ENCODE measurements at places on chromosomes 2 and 18. TPM values are rescaled to one million over a fixed set of nuclear protein-coding genes. Genes with fewer than 3 reads are reported as not detected.
A peak's percentile ranks its signal among the peaks of the same experiment; 100 is the strongest.

POMC gene
- not detected for total RNA-seq

ASXL3 gene
- 8.2 TPM for total RNA-seq

- peaks cover 3% of the 10 kb centered on the region for H3K4me1 ChIP-seq
- H3K4me3 ChIP-seq, result no peak overlapping the region
- H3K27me3 ChIP-seq, result peaks cover 5% of the 10 kb centered on the region
- DNase-seq, result peak; percentile 36
- H3K36me3 ChIP-seq, result no peaks in the 10 kb centered on the region
Measured at GRCh38 chr2:119476301-119477112, 44.9 kb downstream of the TMEM37 start.

DNA sequence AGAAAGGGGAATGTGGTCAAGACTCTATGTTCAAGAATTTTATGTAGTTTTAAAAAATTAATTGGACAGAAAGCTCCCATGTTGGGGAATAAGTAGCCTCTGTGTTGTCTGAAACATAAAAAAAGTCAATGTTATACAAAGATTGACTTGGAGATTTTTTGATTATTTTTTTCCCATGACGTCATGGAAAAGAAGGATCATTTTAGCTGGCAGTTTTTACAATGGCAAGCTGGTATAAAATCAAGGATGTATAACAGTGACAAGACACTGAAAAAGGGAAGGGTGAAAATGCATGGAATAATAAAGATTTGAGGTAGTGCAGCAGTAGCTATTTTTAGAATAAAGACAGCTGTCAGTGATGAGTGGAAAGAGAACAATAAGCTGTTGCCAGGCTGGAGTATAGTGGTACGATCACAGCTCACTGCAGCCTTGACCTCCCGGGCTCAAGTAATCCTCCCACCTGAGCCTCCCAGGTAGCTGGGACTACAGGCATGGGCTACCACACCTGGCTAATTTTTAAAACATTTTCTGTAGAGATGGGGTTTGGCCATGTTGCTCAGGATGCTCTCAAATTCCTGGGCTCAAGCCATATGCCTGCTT is 9.2 kb downstream of the SLC39A10 start:
- no peaks in the 10 kb centered on the region for H3K4me1 ChIP-seq
- H3K27ac ChIP-seq, result no peak overlapping the region
- H3K27me3 ChIP-seq, result no peaks in the 10 kb centered on the region
- H3K4me3 ChIP-seq, result no peak overlapping the region
- no peaks in the 10 kb centered on the region for H3K36me3 ChIP-seq

DNA sequence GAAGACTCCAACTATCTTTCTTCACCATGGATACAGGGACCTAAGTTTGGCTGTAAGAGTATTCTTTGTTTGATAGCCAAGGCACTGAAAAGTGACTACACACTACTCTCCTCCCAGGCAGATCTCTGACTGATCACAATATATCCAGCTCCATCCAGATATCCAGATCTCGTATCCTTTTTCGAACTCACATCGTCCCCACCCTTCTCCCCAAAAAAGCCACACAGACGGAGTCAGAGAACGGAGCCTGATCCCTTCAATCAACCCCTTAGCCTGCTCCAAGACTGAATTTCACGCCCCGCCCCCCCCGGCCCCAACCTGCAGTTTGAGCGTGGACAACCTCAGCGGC is 533 bp downstream of the DHX57 start:
- no peaks in the 10 kb centered on the region for H3K27me3 ChIP-seq
- peak overlapping the region; percentile 94 for H3K4me3 ChIP-seq
- H3K27ac ChIP-seq, result peak overlapping the region; percentile 73
- H3K4me1 ChIP-seq, result peaks cover 14% of the 10 kb centered on the region
- H3K36me3 ChIP-seq, result no peaks in the 10 kb centered on the region

- H3K27ac ChIP-seq, result peak overlapping the region; percentile 64
- peaks cover 16% of the 10 kb centered on the region for H3K4me1 ChIP-seq
- no peaks in the 10 kb centered on the region for H3K27me3 ChIP-seq
- DNase-seq, result peak; percentile 97
Measured at GRCh38 chr2:189096769-189097447, 82.7 kb downstream of the COL5A2 start.
